Stimulated activated CD4-positive, alpha-beta T cell treated with anti-CD3 and anti-CD28 coated beads, Interleukin-2, amount 100 ng/mL, for 4 hours (primary cell): ENCODE measurements at places on chromosomes 1 and 21.

DNA sequence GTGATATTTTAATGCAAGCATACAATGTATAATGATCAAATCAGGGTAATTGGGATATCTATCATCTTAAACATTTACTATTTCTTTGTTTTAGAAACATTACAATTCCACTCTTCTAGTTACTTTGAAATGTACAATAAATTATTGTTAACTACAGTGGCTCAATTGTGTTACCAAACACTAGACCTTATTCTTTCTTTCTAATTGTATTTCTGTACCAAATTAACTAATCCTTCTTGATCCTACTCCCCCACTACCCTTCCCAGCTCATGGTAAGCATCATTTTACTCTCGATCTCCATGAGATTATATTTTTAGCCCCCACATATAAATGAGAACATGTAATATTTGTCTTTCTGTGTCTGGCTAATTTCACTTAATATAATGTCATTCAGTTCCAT is 95.0 kb upstream of the MROH9 start:
- DNase-seq = no peak

DNA sequence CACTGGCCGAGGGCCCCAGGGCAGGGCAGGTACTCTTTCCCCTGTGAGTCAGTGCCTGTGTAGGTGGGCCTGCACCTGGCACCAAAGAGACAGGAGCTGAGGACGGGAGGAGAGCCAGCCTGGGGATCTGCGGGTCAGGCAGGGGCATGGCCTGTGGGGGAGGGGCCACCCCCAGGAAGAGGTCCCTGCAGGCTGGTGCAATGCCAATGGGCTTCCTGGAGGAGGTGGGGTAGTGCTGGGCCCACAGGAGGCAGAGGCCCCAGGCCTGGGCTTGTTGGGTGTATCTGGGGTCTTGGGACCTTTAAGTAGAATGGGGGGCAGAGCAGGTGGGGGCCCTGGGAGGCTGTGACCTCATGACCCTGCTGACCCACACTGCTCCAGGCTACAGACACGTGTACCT is 23.2 kb downstream of the PLCH2 start:
- no peak for DNase-seq

DNA sequence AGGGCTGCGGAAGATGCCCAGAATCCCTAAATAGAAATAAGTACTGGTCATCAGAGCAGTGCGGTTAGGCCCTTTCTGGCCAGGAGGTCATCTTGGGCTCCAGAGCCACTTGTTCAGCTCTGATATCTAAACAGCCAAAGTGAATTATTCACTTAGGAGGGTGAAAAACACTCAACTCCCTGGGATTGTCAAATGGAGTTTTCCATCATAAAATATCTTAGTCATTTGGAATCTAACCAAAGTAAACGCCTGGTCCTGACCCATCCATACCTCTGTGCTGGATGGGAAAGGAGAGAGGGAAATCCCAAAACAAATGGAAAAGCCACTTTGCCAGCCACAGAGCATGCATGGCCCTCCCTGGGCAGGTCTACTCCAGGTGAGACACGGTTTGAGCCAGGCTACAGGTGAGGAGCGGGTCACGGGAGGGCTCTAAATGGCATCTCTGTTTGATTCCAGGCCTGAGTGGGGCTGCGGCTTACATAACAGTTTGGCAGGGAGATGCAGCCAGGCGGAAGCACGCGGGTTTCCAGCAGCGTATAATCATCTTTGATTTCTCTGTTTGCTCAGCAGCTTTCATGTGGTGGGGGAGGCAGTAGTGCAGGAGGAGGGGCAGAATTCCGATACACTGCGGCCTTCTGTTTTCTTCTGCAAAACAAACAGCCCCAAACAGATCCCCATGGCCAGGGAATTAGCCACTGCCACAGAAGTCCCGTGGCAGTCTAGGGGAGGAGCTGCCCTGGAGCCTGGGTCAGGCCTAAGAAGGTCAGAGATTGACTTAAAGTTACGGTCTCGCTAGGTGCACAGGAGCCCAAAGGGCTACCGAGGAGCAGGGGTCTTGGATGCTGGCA is 59.1 kb upstream of the ZNF648 start:
- DNase-seq = no peak

- peak; percentile 21 for DNase-seq
Measured at GRCh38 chr1:185670187-185670627, 64.0 kb upstream of the HMCN1 start.

GRCh38 chr21:45873418-45873817 is 108.2 kb upstream of the COL6A1 start:
- no peak for DNase-seq

- no peak for DNase-seq
Measured at GRCh38 chr1:89671775-89672488, 39.0 kb downstream of the LRRC8C start.

GRCh38 chr1:218516526-218516925 is 171.4 kb downstream of the TGFB2 start:
- no peak for DNase-seq

DNA sequence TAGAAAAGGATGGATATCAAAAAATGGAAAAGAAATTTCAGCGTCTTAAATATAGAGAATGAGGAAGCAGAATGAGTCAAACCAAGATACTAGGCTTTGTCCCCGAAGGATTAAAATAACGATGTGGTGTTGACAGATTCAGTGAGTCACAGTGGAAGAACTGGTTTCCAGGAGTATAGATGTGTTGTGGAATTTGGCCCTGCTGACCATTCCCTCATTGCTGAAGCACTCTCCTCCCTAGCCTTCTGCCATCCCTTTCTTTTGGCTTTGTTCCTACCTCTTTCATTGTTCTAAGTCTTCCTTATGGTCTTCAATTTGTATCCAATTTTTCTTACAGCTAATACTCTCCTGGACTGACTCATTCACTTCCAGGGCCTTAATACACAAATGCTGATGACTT is 23.1 kb upstream of the USP25 start:
- no peak for DNase-seq

GRCh38 chr1:84145068-84145467 is 997 bp downstream of the PRKACB start:
- no peak for DNase-seq
